A549 treated with dexamethasone at 1 μM for 4 hours (cell line): ENCODE measurements at places on chromosomes 1 and 21. TPM values are rescaled to one million over a fixed set of nuclear protein-coding genes. Genes with fewer than 3 reads are reported as not detected.

Gene MYBPH
- total RNA-seq, result 0.05 TPM in 1 of 5 replicates, not detected in the others

Gene GBP4
- 0.01 TPM in 1 of 5 replicates, not detected in the others for total RNA-seq

Gene E2F2
- 2.2 to 3.3 TPM (median 2.9 TPM) in 5 replicates for total RNA-seq

Gene ZNF683
- not detected in 5 replicates for total RNA-seq

Gene CHI3L2
- total RNA-seq, result 0.20 to 0.41 TPM (median 0.35 TPM) in 5 replicates

Gene SPRR2B
- total RNA-seq, result not detected in 5 replicates

Gene ELF3
- total RNA-seq, result 101 to 133 TPM (median 107 TPM) in 5 replicates

Gene SPATA21
- 0.04 to 0.12 TPM (median 0.04 TPM) in 3 of 5 replicates, not detected in the others for total RNA-seq

Gene ZNF644
- 16.9 to 22.0 TPM (median 19.0 TPM) in 5 replicates for total RNA-seq

Gene PTPN22
- 0.19 TPM in 1 of 5 replicates, not detected in the others for total RNA-seq

Gene PPIAL4G
- total RNA-seq, result not detected in 5 replicates

Gene NFASC
- total RNA-seq, result 0.70 to 1.3 TPM (median 1.1 TPM) in 5 replicates

Gene TAL1
- total RNA-seq, result 0.01 to 0.05 TPM (median 0.02 TPM) in 4 of 5 replicates, not detected in the other

Gene ADAMTS1
- 0.07 to 0.27 TPM (median 0.22 TPM) in 5 replicates for total RNA-seq

Gene LCE1E
- not detected in 5 replicates for total RNA-seq

Gene SPRR4
- total RNA-seq, result not detected in 5 replicates

Gene EFCAB7
- total RNA-seq, result 2.0 to 2.7 TPM (median 2.4 TPM) in 5 replicates
